ENCODE measurements at places on chromosomes 1 and 21. TPM values are rescaled to one million over a fixed set of nuclear protein-coding genes. Genes with fewer than 3 reads are reported as not detected.

DNA sequence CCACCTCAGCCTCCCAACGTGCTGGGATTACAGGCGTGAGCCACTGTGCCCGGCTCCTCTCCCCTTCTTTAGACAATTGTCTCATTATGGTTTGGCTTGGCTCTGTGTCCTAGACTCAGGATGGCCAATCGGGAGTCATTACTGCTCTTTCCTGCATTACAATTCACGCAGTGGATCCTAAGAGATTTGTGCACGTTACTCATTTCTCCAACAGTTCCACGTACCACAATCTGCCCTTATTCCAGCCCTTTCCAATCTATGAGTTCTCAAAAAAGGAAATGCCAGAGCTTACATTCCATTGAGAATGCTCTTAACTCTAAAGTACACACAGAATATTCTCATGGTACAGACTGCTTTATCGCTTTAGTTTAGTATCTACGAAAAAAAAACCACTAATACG, 357.0 kb downstream of the GPATCH2 start:
- no peak for DNase-seq

- no peak for DNase-seq
These were observed 290.4 kb downstream of the KCNT2 start for GRCh38 chr1:196317535-196318522.

DNA sequence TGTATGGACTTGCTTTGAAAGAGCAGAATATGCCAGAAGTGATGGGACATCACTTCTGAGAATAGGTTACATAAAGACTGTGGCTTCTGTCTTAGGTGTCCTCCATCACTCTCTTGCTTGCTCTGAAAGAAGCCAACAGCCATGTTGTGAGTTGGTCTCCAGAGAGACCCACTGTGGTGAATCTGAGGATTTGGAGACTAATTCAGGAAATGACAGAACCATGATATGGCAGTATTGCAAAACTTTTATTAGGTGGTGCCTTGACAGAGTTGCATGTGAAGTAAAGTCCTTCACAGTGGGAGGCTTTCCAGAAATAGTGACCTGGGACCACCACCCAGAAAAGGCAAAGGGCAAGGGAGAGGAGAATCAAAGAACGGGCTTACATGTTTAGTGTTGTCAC, 628.6 kb downstream of the KCNT2 start:
- no peak for DNase-seq

GRCh38 chr1:52636721-52637695, 4.0 kb downstream of the SHISAL2A start:
- no peak for DNase-seq

GRCh38 chr1:6889875-6890480, 104.7 kb downstream of the CAMTA1 start:
- no peak for DNase-seq

The OR6N1 gene
- total RNA-seq, result not detected

GRCh38 chr21:29523646-29524045, 224.9 kb downstream of the BACH1 start:
- no peak for DNase-seq

The TAS1R3 gene
- total RNA-seq, result 0.30 TPM

DNA sequence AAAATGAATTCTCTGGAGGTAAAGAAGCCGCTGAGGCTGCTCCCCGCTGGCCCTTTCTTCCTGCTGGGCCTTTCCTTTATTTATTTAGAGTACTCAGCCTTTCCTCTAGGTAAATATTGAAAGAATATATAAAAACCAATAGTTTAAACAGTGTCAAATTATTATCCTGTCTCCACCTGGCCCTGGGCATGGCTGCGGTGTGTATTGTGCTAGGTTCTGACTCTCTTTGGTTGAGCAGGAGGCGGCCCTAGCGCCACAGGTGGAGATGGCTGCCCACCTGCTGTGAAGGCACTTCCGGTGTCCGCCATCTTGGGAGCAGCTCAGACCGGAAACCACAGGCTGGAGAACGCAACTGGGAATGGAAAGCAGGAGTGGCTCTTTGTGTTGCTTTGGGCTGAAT, 29.0 kb upstream of the CLDN14 start:
- no peak for DNase-seq

GRCh38 chr1:159084867-159085266, 8.3 kb upstream of the AIM2 start:
- no peak for DNase-seq

GRCh38 chr21:33230545-33231324, 997 bp downstream of the IFNAR2 start:
- DNase-seq, result no peak

The YBX1 gene
- total RNA-seq, result 826 TPM

DNA sequence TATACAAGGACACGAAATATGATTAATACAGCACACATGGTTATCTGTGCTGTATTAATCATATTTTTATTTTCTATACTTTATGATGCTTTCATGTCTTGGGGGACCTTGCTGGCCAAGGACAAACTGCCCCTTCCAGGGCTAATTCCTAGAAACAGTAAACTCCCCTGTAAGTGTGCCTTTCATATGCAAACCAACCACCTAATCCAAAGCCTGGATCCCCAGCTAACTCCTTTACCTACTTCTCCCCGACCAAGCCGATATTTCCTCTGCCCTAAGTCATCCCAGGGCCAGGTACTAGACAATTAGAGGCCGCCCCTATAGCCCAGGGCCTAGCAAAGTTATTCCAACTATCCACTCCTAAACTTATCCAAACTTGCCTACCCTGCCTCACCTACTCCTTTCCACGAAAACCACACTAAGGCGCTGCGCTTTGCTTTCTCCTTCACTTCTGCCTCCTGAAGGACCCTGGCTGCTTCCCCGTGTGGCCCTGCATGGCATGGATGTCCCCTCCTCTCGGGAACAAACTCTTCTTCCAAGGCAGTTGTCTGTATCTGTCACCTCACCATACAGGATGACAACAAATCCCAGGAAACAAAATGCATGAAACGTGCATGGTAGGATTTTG, 10.2 kb downstream of the SH3BP5L start:
- peak; percentile 21 for DNase-seq

The PTPN7 gene
- total RNA-seq, result 0.63 TPM

- no peak for DNase-seq
These were observed 46.5 kb upstream of the NUF2 start for GRCh38 chr1:163275222-163275621.

DNA sequence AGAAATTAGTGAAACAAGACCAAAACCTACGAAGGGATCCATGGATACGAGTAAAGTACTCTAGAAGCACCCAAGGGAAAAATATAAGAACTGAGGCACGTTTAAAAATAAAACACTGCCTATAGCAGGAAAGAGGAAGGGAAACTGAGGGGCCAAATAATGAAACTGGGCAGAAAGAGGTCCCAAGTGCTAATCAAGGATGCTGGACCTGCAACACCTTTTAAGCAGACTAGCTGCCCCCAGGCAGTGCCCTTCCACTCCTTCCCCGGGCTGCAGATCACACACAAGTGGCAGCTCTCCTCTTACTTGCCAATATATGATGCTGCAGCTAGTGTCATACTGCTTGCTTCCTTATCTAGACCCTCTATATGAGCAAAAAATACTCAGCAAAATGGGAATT, 7.6 kb upstream of the OTUD7B start:
- DNase-seq, result no peak

GRCh38 chr1:27009601-27010197, 3.0 kb downstream of the TENT5B start:
- no peak for DNase-seq

The TACSTD2 gene
- 0.71 TPM for total RNA-seq

The BNIPL gene
- 0.24 TPM for total RNA-seq
